ENCODE measurements at places on chromosomes 12 and 14.

GRCh38 chr12:99067171-99067785 is 422.2 kb downstream of the APAF1 start:
- no peak for DNase-seq

DNA sequence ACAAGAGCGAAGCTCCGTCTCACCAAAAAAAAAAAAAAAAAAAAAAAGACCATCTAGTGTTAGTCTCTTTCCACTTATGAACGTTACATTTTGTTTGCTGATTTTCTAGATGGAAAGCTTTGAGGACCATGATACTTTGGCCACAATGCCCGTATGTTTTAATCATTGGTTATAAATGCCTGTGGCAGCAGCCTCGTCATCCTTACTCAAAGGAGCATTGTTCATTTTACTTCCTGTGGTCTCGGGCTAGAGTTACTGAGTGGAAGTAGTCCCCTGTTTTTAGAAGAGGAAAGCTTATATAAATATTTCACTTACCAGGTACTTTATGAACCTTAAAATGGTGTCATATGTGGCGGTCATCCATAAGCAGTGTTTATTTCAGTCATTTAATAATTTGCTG is 359.9 kb downstream of the AEBP2 start:
- DNase-seq: no peak

DNA sequence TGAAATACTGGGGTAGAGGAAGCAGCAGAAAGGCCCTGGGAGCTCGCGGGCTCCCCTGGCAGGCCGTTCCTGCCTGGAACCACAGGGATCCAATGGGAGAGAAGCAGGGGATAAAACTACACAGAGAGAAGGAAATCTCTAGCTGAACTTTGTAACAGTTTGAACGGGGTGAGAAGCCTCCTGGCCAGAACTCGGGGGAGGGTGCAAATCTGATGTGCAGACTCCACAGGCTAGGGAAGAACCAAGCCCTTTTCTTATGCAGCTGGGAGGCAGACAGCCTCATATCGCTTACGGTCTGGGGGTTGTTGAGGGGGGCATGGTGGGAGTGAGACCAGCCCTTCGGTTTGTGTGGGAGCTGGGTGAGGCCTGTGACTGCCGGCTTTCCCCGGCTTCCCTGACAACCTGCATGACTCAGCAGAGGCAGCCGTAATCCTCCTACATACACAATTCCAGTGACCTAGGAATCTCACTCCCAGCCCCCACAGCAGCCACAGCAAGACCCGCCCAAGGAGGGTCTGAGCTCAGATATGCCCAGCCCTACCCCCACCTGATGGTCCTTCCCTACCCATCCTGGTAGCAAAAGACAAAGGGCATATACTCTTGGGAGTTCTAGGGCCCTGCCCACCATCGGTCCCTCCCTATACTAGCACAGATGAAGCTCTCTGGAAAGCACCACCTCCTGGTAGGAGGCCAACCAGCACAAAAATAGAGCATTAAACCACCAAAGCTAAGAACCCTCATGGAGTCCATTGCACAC is 143.0 kb downstream of the TMTC1 start:
- DNase-seq: no peak

DNA sequence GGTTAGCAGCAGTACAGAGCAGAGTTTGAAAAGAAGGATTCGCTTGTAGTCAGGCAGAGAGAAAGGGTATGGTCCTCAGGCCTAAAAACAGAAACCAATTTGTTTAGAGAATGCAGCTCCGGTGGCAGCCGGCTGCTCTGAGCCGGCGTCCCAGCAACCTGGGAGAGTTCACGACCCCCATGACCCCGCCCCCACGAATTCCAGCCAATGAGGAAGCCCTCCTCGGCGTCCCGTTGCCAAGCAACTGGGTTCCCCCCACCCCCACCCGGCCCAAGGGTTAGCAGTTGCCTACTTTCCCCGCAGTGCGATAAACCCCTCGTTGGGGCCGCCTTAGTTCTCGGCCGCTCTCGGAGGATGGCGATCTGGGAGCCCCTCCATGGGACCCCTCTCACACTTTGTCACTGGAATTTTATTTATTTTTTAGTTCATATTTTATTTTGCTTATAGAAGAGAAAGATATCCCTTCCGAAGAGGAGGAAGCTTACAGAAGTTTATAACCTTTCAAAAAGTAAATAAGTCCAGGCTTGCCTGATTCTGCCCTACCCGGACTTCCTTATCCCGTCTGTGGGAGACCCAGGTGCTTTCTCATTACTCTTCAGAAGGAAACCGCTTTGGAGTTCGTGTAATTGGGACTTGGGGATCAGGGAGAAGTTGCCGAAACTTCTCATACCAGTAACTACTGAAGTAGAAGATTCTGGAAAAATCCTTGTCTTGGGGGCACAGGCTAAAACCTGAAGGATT is at the start of gene CCDC60:
Gene CCDC60 (plus strand): TSS at position 300 of the 741 bp plus-strand sequence. CDS start 448 bp downstream, outside the sequence.
- DNase-seq: no peak

DNA sequence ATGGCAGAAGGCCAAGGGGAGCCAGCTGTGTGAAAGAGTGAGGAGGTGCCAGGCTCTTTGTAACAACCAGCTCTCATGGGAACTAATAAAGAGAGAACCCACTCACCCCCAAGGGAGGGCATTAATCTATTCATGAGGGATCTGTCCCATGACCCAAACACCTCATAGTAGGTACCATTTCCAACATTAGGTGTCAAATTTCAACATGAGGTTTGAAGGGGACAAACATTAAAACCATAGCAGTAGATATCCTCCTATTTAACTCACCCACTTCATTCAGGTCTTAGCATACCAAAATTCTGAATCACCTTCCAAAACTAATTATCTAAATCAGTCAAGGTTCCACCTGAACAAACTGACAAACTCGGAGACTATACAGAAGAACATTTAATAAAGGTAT is 75.3 kb downstream of the PPFIA2 start:
- DNase-seq: no peak

DNA sequence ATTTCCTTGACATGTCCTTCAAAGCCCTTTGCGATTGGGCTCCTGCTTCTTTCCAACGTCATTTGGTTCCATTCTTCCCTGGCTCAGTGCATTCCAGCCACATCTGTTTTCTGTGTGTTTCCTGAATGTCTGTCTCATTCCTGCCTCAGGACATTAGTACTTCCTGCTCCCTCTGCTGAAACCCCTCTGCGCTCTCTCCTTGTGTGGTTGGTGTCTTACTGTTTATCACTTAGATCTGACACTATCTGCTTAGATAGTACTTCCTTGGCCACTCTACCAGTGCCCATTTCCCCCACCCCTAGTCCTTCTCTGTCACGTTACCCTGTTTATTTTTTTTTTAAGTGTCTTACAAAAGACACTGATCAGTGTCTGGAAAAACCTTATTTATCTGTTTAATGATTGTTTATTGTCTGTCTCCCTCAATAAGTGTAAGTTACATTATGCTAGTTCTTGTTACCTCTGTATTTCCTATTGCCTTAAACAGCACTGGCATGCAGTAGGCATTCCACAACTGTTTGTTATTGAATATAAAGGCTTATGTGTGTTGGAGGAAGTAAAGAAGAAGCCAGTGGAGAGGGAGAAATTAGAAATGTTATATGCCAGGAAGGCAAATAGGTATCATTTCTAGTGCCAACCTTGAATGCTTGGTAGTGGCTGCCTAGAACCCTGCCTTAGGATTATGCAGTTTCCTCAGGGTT is 21.5 kb downstream of the DYRK2 start:
- no peak for DNase-seq

DNA sequence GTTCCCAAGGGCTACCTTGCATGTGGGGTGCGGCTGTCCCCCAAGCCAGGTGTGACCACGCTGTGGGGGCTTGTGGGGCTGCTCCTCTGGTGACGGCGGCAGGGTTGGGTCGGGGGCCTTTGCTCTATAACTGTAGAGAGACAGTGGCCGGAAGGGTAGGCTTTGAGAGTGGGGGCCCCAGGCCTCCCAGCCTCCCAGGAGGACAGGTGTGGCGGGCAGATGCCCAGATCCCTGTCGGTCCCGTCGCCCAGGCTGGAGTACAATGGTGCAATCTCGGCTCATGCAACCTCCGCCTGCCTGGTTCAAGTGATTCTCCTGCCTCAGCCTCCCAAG is 2.7 kb upstream of the GPR132 start:
- no peak for DNase-seq

DNA sequence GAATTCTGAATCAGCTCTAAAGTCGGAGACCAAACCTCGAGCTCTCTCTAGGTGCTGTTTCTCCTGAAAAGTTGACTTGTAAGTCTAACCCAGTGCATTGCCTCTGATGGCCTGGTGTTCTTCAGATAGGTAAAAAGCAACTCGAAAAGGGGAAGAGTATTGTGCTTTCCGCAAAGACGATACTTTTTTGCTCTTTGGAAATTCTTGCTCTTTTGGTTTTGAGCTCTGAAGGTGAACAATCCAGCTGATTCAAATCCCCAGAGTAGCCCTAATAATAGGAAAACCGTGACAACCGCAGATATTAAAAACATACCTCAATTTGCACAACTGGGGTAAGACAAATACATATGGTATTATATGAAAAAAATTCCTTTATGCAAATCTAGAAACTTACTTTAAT is 447.4 kb downstream of the RAD51B start:
- DNase-seq: no peak

DNA sequence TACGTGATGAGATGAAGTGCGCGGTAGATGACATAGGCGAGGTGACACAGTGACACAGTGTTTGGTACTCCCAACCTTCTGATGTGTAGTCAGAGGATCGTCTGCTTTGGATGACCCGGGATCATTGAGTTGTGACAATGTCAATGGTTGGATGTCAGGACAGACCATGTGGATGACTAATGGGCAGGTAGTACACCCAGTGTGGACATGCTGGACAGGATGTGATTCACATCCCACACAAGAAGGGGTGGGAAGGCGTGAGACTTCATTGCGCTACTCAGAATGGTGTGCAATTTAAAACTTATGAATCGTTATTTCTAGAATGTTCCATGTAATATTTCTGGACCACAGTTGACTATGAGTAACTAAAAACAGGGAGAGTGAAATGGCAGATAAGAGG is 23.8 kb downstream of the MAP3K9 start:
- DNase-seq: no peak

- no peak for DNase-seq
Observed at GRCh38 chr12:7555752-7556151, 52.2 kb upstream of the CD163 start.

- DNase-seq: peak; percentile 30
Observed at GRCh38 chr12:98745578-98746391, 100.7 kb downstream of the APAF1 start.

DNA sequence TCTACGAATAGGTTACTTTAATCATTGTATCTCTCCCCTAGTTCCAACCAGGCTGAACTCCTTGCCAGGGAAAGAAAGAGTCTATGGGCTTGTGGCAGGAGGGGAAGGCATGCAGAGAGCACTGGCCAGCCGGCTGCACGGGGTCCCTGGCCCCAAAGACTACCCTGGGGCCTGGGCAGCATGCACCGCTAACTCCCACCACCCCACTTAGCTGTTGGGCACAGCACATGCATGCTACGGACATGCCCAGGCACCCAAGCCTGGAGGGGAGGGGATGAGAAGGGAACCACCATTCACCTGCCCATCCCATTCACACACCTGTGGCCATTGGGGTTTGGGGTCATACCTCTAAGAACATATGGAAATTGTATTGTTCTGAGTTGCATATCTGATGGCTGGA is 94.1 kb downstream of the PIK3C2G start:
- no peak for DNase-seq

- no peak for DNase-seq
Observed at GRCh38 chr14:96638041-96638855, 136.1 kb downstream of the PAPOLA start.

DNA sequence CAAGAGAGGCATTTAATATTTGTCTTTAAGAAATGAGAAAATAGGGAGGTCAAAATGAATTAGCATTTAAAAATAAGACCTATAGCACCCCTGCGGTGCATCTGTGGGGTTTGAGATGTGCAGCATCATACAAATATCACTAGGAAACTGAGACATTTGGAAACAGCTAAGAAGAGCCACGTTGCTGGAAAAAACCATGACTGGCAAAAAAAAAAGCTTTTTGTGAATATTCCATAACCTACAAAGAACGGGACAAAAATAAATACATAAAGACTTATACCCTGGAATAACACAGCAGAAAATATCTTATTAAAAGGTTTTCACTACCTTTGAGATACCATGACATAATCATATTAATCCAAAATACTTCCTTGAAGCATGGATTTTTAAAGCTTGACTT is 366.2 kb downstream of the PAWR start:
- DNase-seq: no peak

GRCh38 chr12:108712165-108712924 is 19.0 kb downstream of the CORO1C start:
- DNase-seq: no peak

DNA sequence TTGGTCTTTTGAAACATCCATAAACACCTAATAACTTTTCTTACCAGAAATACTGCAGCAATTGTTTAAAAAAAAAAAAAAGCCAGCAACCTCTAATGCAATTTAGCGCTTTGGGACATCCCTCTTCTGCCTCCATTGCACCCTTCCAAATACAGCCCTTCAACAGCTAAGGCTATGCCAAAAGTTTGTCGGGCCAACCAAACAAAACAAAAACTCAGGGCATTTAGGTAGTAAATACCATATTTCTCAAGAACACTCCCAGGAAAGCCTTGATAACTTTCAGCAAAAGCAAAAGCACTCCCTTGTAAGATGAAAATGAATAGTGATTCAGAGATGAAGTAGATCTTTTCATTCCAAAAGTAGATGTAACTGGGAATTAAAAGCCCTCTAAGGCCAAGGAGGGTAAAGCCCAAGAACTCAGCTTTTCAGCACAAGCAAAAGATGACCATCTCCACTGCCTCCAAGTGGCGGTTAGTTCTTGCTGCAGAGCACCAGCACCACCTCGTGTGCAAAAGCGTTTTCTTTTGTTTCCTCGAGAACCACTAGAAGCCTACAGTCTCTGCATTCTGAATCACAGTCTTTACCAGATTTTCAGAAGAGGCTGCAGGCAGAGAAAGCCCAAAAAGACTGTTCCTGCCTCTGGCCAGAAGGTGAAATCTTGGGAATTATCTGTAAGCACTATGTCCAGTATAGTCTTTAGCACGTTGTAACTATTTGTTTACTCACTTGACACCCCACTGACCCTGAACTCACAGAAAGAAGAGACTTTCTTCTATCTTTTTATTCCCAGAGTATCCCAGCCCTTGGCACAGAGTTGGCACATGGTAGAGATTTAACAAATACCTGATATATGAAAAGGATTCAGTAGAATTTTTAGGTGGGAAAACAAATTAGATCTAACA is 53.1 kb downstream of the SIX6 start:
- peak; percentile 5 for DNase-seq

- no peak for DNase-seq
Observed at GRCh38 chr12:5114436-5114835, 70.8 kb downstream of the KCNA5 start.

- DNase-seq: no peak
Observed at GRCh38 chr12:123787466-123787865, 25.4 kb downstream of the DNAH10 start.

GRCh38 chr12:13386323-13387039 is 190.0 kb downstream of the EMP1 start:
- no peak for DNase-seq
